ENCODE measurements at places on chromosomes 2 and 18.

- no peak for DNase-seq
These were observed 1.3 kb upstream of the GREB1 start for GRCh38 chr2:11532416-11533055.

GRCh38 chr2:236215761-236216333 is 47.7 kb upstream of the GBX2 start:
- DNase-seq: no peak

DNA sequence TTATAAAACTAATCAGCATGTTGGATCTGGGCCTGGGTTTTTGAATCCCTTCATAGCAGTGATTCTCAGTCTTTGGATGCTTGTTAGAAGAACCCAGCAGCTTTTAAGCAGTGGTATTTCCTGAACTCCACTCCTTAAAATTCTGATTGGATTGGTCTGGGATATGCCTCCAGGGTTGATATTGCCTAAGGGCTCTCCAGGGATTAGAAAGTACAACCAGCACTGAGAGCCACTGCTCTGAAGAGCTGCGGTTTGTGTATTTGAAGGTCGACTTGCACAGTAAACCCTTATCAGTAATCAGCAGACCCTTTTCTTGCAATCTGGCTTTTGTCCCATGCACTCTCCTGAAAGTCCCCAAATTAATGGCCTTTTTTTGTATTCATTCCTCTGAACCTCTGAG is 17.0 kb upstream of the RBMS1 start:
- DNase-seq: no peak

GRCh38 chr2:139876321-139876720 is 1096.1 kb upstream of the NXPH2 start:
- no peak for DNase-seq

- DNase-seq: no peak
These were observed 113.1 kb downstream of the CYP26B1 start for GRCh38 chr2:72034353-72035095.

- DNase-seq: no peak
These were observed 1339.0 kb downstream of the LRP1B start for GRCh38 chr2:140791802-140792201.

- no peak for DNase-seq
These were observed 118.1 kb downstream of the PRPF40A start for GRCh38 chr2:152598975-152599759.

DNA sequence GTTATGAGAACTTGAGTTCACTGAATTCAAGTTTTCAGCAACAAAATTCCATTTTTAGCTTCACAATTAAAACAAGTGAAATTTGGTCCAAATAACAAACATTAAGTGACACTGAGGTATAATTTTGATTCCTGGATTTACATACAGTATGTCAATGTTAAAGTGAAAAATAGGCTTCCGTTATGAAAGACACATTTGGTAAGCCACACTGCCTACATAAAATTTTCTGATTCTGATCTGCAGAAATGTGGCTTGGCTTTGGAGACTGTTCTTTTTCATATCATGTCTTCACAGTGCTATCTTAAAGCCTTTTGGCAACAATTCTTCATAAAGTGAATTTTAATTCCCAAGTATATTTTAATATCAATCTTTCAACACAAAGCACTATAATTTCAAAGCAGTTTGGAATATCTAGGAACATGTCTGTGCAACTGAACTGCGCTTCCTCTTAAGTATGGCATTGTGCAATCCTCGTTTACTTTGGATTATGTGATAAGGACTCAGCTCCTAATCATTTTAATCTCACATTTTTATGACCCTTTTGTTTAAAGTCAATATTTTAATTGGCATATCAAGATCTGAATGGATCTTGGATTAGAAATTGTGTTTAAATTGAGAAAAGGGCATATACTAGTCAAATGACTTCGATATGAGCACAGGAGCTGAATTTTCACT is 60.0 kb downstream of the RBMS1 start:
- no peak for DNase-seq

DNA sequence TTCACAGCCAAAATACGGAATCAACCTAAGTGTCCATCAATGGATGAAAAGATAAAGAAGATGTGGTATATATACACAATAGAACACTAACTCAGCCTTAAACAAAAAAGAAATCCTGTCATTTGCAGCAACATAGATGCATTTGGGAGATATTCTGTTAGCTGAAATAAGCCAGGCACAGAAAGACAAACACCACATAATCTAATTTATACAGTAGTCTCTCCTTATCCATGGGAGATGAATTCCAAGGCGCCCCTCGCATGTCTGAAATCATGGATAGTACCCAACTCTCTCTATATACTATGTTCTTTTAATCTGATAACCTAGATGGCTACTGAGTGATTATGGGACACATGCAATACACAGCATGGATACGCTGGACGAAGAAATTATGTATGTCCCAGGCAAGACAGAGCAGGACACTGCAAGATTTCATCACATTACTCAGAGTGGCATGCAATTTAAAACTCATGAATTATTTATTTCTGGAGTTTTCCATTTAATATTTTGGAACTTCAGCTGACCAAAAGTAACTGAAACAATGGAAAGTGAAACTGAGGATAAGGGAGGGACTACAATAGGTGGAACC is 39.5 kb downstream of the ORC4 start:
- DNase-seq: no peak

DNA sequence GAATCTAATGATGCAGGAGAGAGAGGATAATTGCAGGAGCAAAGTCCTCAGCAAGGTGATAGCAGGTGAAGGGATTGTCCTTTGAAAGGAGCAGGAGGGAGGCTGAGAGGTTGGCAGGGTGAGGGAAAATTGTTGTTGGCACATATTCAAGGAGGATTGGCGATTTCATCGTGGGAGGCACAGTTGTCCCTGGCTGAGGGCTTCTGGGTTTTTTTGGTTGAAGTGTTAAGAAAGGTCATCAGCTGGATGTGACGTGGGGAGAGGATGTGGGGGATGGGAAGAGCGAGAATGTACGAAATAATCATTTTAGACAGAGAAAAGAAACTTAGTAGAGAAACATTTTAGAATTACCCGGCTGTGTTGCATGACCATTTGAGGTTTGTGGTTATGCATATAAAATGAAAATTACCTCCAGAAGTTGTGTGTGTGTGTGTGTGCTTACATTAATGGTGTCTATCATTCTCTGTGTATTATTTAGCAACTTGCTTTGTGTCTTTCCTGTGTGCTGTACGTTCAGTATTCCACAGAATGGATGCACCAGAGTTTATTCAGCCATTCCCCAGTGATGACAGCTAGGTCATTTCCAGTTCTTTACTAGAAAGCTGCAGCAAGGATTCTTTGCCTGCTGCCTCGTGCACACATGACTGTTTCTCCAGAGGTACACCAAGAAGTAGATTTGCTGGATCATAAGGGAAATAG is 67.6 kb downstream of the SDC1 start:
- DNase-seq: no peak

DNA sequence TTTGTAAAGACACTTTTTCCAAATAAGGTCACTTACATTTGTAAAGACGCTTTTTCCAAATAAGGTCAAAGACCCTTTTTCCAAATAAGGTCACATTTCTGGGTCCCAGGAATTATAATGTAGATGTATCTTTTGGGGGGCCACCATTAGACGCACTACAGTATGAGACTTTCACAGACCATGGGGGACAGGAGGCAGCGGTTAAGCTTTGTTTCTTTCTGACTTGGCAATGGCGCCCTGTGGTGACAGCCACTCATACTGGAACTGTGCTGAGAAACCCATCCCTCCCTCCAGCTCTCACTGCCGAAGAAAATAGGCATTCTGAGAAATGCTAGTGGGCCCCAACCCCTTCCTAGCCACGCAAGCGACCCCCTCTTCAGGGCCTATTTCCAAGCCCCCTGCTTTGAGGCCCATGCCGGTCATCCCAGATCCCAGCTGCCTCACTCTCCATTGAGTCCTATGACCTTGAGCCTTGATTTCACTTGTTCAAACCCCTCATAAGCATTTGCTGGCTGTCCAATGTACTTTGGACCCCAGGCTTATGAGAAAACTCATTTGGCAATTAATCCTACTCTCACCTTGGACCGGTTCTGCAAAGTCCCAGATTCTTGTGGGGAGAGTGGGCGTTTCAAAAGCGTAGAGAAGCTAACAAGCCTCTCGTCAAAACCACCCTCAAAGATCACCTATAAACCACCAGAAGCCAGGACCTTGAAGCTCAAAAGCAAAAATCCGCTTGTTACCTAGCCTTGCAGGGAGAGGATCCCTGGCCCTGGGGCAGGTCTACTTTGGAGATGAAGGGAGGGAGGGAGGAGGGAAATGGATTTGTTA is 11.3 kb upstream of the SPATA3 start:
- no peak for DNase-seq

DNA sequence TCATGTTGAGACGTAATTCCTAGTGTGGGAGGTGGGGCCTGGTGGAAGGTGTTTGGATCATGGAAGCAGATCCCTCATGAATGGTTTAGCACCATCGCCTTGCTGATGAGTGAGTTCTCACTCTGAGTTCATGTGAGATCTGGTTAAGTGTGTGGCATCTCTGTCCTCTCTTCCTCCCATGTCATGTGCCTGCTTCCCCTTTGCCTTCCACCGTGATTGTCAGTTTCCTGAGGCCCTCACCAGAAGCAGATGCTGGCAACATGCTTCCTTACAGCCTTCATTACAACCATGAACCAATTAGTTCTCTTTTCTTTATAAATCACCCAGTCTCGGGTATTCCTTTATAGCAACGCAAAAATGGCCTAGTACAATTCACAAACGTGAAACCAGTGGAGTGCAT is 14.6 kb upstream of the MCM6 start:
- no peak for DNase-seq

DNA sequence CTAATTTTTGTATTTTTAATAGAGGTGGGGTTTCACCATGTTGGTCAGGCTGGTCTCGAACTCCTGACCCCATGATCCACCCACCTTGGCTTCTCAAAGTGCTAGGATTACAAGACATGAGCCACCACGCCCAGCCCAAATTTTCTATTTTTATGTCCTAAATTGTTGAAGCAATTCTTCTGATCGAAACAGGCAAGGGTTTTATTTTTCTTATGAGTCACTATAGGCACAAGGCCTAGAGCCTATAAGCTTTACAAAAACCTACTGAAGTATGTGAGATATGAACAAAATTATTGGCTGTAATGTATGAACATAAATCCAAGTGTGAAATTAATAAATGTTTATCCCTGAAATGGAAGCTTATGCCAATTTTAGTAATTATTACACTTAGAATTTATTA is 464.2 kb upstream of the NRP2 start:
- no peak for DNase-seq

GRCh38 chr2:144402251-144402650 is 117.7 kb downstream of the ZEB2 start:
- no peak for DNase-seq

- DNase-seq: no peak
These were observed 161.9 kb downstream of the SUCLG1 start for GRCh38 chr2:84297155-84297554.

GRCh38 chr18:77763530-77764145 is 514.0 kb downstream of the GALR1 start:
- no peak for DNase-seq

- DNase-seq: no peak
These were observed 7.8 kb upstream of the SERPINB2 start for GRCh38 chr18:63879709-63880108.

DNA sequence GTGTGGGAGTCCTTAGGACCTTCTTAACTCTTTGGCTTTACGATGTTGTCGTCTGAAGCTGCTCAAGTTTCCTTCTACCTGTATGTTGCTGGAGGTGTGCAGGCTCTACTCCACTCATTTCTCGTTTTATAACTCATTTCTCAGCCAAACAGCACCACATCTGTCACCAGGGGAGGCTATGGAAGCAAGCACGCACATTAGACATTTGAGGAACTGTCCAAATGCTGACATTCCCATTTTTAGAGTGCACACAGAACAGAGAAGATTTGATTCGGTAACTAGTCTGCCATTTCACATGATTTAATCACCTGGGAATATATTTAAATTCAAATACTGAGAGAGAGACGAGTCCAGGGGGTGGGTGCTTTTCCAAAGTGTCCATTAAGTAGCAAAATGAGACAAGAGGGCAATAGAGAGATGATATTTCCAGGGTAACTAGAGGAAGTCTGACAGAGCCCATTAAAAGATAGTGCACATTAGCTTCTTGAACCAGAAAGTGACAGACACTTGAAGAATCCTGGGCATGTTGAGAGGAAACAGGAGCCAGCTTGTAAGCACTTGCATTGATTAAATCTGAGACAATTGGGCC is 793.3 kb downstream of the TDRD15 start:
- DNase-seq: no peak

GRCh38 chr2:58916063-58916462 is 674.9 kb upstream of the FANCL start:
- no peak for DNase-seq

GRCh38 chr2:175871331-175872004 is 130.6 kb downstream of the LNPK start:
- DNase-seq: no peak

GRCh38 chr2:238090887-238091286 is 9.3 kb upstream of the ESPNL start:
- DNase-seq: no peak

DNA sequence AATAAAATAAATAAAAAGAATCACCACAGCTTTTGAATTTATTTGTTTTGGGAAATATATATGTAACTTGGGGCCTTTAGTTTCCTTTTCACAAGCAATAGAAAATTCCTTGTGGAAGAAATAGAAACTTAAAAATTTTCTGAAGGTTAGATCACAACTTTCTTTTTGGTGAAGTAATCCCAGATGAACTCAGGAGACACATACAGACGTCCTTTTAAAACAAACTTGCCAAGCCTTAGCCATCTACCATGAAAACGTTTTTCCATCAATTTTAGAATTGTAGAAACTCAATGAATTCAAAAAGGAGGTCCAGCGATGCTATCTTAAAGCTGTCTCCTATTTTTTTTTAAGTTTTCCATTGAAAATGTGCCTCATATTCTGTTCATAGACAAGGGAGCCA is 225.6 kb downstream of the ASXL3 start:
- no peak for DNase-seq

DNA sequence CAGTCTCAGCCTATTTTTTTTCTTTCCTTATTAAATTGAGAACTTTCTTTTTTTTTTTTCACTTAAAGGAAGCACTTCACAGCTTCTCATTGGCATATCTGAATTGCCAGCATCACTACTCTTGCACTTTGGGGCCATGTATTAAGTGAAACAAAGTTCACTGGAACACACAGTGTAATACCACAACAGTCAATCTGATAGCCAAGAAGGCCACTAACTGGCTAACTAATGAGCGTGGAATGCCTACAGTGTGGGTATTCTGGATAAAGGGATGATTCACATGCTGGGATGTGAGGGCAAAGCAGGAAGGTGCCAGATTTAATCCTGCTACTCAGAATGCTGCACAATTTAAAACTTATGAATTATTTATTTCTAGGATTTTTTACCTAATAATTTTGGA is 11.7 kb upstream of the C18orf63 start:
- DNase-seq: no peak

- no peak for DNase-seq
These were observed 96.0 kb upstream of the RAB12 start for GRCh38 chr18:8513249-8513648.

GRCh38 chr2:55839182-55839819 is 84.3 kb downstream of the EFEMP1 start:
- no peak for DNase-seq

DNA sequence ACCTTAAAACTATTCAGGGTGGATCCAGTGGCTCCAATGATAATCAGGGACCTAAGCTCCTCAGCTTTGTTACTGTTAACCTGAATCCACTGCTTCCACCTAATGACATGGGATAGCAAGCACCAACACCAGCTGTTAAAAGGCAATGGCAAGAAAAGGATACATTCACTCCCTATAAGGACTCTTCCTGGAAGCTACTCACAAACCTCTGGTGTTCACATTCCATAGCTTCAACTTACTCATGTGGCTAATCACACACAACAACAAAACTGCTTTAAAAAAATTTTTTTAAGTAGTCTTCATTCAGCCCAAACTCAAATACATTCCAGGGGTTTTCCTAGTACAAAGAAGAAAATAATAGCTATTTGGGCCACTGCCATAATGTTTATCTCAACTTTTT is 24.5 kb downstream of the ROCK2 start:
- DNase-seq: no peak

Data from stimulated activated CD8-positive, alpha-beta memory T cell treated with anti-CD3 and anti-CD28 coated beads, Interleukin-4, amount 100 ng/mL, for 1 hour (primary cell).